ENCODE measurements at places on chromosomes 16 and 17.

DNA sequence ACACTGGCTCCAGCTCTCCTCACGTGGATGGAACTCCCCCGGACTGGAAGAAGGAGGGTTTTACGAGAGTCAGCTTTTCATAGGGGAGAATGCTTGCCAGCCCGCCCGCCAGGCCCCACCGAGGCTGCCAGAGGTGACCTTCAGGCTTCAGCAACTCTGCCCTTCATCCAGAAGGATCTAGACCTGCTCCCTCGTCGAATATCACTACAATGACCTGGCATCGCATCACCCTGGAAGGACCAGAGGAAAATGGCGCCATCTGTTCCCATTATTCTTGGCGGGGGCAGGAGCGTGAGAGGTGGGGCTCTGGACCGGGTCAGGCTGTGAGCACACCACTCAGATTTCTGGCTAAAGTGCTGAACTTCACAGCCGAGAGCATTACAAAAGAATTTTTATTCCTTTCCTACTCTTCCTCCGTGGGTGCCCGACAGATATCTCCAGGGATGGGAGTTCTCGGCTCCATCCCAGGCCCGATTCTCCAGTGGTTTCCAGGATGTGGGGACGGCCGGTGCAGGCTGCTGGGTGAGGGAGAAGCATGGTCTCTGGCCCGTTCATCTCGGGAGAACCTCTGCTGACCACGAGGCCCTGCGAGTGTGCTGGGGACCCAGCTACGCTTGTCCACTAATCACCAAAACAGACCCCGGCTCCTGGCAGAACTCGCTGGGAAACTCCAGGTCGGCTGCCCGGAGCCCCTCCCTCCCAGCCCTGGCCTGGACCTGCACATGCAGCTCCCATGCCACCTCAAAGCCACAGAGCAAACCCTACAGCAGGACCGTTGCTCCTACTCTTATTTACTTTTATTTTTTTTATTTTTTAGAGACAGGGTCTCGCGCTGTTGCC is 36.8 kb upstream of the ZNF469 start:
- no peak for DNase-seq

- DNase-seq, result no peak
These were observed 434.6 kb upstream of the MAF start for GRCh38 chr16:80034948-80035663.

- no peak for DNase-seq
These were observed 14.9 kb downstream of the CTU2 start for GRCh38 chr16:88721236-88721635.

- no peak for DNase-seq
These were observed 5.5 kb downstream of the TVP23A start for GRCh38 chr16:10813099-10813455.

GRCh38 chr16:28165598-28165997 is 46.2 kb downstream of the XPO6 start:
- no peak for DNase-seq

- no peak for DNase-seq
These were observed 29.3 kb downstream of the TK2 start for GRCh38 chr16:66520406-66521170.

Measured in activated CD8-positive, alpha-beta memory T cell treated with anti-CD3 and anti-CD28 coated beads for 1 hour (primary cell).